ENCODE measurements at places on chromosomes 16 and 17.

DNA sequence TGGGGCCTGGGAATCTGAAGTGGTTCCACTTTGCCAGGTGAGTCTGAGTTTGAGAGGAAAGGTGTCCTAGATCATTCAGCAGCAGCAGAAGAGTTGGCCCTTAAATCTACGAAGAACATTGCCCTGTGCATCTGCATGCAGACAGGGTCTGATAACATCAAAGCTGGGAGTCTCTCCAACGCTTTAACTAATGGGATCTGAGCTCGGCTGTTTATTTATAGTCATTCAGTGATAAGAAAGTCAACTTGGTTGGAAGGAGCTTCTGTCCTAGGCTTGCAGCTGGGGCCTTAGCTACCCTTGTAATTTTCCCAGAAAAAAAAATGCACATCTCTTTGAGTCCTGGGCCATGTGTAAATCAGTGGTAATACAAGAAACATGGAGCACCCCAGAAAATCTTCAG, 418.0 kb upstream of the HSBP1 start:
- DNase-seq, result no peak

DNA sequence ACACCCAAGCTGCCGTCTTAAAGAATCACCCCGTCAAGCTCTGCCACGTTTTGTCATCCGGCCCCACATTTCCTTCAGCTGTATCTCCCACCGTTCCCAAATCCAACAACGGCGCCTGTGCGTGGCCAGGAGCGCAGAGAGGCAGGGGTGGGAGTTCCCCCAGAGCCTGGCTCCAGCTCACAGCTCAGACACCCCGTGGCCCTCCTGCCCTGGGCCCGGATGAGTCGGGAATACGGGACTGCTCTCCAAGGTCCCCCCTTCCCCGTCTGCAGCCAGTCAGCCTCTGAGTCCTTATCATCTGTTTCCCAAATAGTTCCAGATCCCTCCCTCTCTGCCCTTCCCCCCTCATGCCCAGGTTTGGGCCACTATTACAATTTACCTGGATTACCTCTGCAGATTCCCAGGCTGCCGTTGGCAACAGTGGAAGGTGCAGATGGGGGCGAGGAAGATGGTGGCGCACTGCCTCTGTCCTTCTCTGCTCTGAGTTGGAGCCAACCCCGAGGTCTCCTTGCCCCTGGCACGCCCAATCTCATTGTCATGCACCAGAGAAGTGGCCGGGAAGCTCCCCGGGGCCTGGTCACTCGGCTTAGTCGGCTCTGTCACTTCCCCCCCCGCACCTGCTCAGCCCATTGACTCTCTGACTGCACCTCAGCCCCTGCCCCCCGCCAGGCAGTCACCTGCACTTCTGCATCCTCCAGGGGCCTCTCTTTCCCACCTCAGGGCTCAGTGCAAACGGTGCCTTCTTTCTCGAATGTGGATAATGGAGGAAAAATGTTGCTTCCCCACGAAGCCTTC, 18.3 kb upstream of the RPTOR start:
- no peak for DNase-seq

GRCh38 chr16:67949645-67950044, 5.7 kb upstream of the LCAT start:
- DNase-seq, result no peak

GRCh38 chr17:7213895-7214299, 5.7 kb downstream of the DLG4 start:
- DNase-seq, result peak; percentile 50

DNA sequence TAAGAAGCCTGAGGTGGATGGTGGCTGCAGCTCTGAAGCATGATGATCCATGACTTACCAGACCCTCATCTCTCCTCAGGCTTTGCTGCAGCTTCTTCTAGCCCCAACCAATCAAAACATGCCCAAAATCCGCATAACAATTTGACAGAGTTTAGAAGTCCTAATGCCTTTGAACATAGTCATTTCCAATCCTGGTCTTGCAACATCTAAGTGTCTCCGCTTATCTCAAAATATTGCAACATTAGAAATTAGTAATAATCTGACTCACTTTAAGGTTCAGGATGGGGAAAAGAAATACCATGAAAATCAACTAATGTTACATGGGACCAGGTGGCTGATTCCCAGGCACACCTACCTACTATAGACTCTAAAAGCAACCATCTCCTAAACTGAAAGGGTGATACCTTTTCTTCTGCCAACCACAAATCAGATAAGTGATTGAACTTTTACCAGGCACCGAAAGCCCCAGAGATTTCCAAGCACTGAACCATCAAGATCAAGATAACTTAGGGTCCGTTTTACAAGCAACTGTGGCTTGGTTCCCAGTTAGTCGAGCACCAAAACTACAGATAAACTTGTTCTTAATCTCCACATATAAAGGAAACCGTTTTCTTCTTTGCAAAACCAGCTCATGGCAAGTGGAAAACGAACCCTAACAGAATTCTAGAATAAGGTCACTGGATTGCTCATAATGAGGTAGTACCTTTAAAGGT, 14.0 kb downstream of the ERN1 start:
- DNase-seq, result no peak

- no peak for DNase-seq
These were observed 69.9 kb downstream of the IRX3 start for GRCh38 chr16:54216688-54217087.

DNA sequence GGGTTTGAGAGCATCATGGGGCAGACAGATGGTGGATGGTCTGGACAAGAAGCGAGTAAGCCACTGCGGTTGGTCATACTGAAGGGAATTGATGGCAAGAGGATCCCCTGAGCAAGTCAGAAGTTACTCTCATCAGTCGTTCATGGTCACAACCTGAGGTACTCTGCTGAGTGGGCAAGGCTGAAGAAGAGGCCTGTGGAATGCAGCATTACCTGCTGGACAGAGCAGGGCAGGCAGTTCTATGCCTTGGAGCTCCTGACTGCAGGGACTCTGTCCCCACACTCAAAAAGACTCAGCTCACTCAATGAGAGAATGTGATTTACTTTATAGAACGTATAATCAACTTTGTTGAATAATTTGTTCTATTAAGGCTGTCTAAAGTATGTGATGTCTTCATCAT, 28.3 kb downstream of the ALDH3A2 start:
- no peak for DNase-seq

- no peak for DNase-seq
These were observed 46.3 kb downstream of the C16orf78 start for GRCh38 chr16:49419862-49420261.

DNA sequence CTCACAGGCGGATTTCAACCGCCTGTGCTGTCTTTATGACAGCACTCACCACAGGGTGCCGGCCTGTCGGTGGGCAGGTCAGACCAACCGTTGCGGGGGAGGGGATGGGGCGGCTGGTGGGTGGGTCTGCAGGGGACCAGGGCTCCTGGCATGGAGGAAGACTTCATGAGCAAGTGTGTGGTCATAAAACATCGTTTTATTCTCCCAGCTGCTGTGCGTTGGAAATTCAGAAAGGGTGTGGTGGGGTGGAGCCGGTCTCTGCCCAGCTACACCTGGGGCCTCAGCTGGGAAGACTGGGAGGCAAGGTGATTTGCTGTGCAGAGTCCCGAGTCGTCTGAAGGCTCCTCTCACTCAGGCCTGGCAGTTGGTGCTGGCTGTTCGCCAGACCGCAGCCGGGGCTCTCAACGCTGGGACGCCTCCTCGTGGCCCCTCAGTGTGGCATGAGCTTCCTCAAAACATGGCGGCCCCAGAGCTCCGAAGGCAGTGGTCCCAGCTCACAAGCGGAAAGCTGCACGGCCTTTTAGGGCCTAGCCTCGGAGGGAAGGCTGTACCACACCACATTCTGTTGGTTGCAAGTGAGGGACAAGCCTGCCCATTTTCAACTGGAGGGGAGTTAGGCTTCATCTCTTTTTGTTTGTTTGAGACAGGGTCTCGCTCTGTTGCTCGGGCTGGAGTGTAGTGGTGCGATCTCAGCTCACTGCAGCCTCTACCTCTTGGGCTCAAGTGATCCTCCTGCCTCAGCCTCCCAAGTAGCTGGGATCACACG, 45.8 kb upstream of the GSE1 start:
- DNase-seq, result no peak

GRCh38 chr17:10772425-10773380, 31.2 kb downstream of the TMEM238L start:
- peak; percentile 15 for DNase-seq

DNA sequence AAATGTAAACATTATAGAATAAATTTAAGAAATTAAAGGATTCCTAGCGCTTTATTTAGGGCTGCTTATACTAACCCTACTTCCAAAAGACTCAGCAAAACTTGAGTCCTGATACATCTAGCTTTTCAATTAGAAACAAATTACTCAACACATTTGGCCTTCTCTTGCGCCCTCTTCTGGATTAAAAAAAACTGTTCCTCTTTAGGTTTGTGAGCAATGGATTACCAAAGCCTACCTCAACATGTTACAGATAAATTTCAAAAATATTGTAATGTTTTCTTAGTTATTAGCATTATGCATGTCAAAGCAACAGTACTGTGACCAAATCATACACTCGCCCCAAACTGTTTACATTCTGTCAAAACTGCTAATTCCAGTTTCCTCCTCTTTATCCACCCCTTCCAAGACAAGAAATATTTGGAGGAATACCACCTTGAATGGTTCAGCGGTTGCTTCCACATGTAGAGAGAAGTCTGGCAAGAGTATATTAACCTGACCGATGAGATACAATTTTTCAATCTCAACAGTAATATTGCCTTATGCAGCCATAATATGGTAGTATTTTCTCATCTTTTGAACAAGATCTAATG, 2.7 kb downstream of the NUFIP2 start:
- DNase-seq, result peak; percentile 90

GRCh38 chr17:1999557-2000251, 25.4 kb downstream of the RTN4RL1 start:
- no peak for DNase-seq

- DNase-seq, result no peak
These were observed 76.7 kb upstream of the CDC42EP4 start for GRCh38 chr17:73388578-73388905.

- no peak for DNase-seq
These were observed 1.1 kb upstream of the TEKT3 start for GRCh38 chr17:15342460-15342859.

GRCh38 chr16:73890186-73891128, 406.2 kb upstream of the PSMD7 start:
- DNase-seq, result no peak

DNA sequence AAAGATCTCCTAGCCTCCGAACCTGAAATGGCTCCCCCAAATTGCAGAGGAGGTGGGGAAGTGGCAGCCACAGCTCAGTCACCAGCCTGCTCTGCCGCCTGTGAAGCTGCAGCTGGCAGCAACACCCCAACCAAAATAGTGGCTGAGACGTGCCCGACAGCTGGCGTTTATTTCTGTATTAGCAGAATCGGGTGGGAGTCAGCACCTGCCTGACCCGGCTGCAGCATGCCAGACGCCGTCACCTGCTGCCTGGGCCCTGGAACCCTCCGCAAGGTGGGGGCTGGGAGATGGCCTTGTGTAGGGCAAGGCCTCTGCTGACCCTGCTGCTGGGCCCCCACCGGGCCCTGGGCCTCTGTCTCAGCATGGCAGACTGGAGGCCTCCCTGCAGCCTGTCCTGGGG, 17.5 kb upstream of the PABPN1L start:
- no peak for DNase-seq

DNA sequence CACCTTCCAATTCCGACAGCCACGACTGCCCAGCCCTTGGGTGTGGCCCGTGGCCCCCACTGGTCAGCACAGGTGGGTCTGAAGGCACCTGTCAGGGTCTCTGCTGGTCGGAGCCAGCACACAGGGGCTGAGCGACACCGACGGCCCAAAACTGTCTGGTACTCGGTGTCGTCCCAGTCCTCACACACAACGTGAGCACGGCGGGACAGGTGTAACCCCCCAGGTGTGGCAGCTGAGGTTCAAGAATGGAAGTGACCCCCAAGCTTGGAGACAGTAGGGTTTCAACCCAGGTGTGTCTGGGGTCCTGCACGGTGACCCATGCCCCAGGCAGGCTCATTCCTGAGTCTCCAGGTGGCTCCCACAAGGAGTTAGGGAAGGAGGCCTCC, 1.0 kb downstream of the GALNS start:
- no peak for DNase-seq

DNA sequence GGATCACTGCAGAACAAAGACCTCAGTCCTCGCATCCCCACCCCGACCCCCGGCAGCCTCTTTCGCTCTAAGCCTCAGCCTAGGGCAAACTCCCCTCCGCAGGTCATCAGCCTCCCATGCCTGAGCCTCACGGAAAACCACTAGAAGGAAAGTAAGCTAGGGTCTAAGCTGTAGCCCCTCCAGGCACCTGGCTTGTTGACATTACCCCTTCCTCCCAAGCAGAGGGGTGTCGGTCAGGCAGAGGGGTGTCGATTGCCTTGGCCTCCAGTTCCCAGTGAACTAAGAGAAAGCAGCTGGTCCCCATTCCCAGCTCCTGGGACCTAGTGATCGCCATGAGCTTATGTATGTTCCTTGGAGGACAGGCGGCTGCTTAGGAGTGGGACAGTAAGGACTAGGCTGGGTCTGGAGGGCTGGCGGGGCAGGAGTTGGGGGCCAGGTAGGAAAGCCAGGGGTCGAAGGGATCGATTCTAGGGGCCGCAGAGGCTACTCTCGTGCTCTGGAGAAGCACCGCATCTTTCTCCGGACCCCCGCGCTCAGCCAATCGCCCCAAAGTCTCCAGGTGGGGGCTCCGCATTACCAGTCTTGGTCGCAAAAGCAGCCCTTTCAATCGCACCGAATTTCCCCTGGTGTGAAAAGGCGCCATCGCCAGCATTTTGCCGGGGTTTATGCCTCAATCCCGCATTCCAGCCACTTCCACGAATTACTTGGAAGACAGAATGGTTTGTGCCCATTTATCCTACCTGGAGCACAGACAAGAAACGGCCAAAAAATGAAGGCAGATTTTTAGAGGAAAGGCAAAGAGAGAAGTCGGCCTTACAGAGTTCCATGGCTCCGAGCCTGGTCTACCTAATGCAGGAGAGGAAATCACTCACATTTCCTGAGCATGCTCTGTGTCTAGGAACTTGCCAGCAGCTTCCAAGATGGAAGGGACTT, 21.3 kb upstream of the HOXB13 start:
- no peak for DNase-seq

- no peak for DNase-seq
These were observed 750 bp downstream of the TMEM132E start for GRCh38 chr17:34579979-34580684.

- no peak for DNase-seq
These were observed 60.0 kb downstream of the RGS9 start for GRCh38 chr17:65197201-65197600.

- DNase-seq, result no peak
These were observed 4.3 kb downstream of the CANT1 start for GRCh38 chr17:79005063-79005861.

- DNase-seq, result peak; percentile 94
These were observed 41.5 kb upstream of the ABCC12 start for GRCh38 chr16:48197294-48197693.

GRCh38 chr16:2339521-2340484, 725 bp downstream of the ABCA3 start:
- DNase-seq, result peak; percentile 77

DNA sequence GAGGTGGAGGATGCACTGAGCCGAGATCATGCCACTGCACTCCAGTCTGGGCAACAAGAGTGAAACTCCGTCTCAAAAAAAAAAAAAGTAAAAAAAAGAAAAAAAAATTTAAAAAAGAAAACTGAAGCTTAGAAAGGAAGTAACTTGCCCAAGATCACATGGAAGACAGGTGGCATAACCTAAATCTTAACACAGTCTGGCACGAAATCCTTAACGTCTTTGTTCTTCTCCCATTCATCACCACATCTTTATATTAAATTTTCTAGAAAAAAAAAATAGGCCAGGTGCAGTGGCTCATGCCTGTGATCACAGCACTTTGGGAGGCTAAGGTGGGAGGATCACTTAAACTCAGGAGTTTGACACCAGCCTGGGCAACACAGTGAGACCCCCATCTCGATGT, 9.3 kb downstream of the WDR59 start:
- no peak for DNase-seq

Measured in RKO (cell line).